ENCODE measurements at places on chromosomes 3 and 15.

DNA sequence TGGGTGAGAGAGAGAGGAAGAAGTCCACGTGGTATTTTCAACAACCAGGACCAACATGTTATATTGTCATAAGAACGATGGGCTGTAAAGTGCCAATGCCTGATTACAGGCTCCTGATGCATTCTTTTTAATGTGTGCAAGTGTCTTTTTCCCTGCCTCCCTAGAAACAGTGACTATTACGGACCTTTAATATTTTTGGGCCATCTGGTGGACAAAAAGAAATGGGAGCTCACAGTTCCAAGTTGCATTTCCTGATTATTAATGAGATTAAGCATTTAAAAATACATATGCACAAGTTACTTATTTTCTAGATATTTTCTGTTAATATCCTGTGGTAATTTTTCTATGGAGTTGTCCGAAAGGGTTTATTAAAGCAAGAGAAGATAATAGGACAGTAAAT, 530.2 kb downstream of the NR2F2 start:
- DNase-seq: no peak

DNA sequence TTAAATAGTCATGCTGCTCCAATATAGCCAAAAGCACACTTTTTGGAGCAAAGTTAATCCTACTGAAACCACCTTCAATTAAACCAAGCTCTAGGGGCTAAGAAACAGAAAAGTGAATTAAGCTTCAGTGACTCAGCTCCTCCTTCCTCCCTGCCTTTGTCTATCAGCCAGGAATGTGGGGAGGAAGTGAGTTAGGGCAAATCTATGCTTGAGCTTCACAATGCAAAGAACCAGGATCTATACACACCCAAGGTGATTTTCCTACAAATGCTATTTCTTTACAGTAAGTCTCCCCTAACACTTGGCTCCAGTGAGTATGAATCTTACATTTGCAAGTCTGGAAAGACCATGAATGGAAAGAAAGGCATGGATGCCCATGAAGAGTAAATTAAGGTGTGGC, 212.1 kb downstream of the P3H2 start:
- no peak for DNase-seq

DNA sequence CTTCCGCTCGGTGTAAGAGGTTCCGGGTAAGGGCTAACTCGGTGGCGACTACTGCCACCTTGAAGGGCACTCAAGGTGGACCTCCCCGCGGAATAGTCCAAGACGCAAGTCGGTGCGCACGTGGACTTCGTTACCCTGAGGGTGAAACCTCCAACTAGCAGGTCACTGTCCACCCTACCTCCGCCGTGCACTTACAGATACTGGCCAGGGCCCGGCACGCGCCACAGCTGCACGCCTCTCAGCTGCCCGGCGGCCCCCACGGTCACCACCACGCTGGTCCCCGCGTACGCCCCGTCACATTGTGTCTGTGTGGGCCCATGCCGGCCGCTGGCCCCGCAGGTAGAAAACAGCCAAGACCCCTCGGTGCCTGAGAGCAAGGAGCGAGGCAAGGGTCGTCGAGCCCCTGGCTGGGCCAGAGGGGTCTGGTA, 1.1 kb downstream of the LTK start:
- no peak for DNase-seq

- no peak for DNase-seq
Measured at GRCh38 chr3:187072511-187072910, 66.8 kb downstream of the RPL39L start.

DNA sequence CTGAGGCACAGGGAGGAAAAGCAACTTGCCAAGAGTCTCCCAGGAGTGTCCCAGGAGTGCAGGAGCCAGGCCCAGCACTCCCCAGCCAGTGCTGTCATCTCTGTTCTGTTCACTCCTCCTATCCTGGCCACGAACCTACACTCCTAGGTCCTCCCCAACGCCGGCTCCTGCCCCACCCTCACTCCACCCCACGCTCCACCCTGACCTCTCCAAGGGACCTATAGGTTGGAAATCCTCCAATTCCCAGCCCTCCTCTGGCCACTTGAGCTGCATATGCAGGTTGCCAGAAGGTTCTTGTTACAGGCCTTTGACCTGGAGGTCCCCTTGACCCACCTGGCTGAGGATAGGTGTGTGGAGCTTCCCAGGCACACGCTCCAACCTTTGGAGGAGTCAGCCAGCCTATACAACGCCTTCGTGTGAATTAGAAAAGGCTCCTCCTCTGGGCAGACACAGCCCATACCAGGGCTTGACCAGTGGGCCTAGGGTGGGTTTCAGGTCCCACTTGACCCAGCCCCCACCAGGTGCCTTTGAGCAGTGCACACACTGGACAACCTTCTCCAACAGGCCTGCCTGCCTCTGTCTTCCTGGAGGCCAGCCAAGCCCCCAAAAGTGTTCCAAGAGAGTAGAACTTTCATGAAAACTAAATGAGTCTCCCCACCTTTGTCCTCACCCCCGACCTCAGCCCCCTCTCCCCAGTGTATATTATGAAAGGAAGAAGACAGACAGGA, 167.2 kb upstream of the TLE3 start:
- DNase-seq: no peak

All from stimulated activated CD4-positive, alpha-beta T cell treated with anti-CD3 and anti-CD28 coated beads, Interleukin-2, amount 100 ng/mL, for 24 hours (primary cell).